ENCODE measurements at places on chromosomes 1 and 21. TPM values are rescaled to one million over a fixed set of nuclear protein-coding genes. Genes with fewer than 3 reads are reported as not detected.

DNA sequence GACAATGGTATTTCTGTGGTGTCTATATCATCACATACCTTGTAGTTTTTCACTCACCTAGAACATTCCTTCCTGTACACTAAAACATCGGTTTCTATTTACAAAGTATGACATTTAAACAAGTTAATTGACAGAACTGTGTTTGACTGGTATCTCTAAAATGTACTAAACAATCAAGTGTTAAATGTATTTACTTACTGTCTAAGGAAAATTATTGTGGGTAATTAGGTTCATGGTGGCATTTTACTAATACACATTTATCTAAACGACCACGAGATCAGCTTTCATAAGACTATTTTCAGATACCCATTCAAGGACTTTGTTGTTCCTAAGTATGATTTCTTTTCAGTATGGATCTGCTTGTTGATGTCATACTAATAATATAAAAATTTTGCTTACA is 115.2 kb downstream of the ADGRL2 start:
- DNase-seq: no peak

DNA sequence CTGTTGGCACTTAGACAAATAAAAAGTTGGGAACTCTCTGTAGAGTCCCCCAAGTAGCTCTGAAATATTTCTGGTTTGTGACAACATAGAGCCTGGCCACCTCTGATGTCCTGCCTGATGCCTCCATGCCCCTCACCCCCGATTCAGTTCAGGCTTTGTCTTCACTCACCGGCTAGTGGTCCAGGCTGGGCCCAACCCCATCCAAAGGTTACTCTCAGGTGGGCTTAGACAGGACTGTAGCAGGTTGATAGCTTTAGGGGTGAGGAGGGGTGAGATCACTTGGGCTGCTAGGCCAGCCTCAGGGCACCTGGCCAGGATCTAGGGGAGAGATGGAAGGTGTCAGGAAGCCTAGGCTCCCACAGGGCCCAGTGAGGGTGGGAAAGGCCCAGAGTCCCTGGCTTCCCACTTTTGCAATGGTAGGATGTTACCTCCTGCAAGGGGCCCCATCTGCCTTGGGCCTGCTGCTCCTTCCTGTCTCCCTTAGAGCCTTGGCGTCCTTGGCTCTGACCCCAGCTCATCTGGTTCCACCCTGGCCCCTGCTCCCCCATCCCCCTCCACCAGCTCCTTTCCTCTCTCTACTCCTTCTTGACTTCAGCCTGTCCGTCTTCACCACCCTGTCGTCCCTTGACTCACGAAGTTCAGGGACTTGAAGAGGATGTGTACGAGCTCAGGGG is 6.7 kb downstream of the EPS8L3 start:
- DNase-seq: no peak

DNA sequence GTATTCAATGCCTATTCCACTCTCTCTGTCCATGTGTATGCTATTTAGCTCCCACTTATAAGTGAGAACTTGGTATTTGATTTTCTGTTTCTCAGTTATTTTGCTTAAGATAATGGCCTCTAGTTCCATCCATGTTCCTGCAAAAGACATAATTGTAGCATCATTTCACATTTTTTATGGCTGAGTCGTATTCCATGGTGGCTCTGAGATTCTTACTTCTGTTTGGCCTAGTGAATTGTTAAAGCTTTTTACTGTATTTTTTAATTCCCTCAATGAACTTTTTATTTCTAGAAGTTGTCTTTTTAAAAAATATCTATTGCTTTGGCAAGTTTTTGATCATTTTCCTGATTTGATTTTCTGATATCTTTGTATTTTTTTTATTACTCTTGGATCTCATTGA is 635.6 kb downstream of the PLA2G4A start:
- DNase-seq: no peak

DNA sequence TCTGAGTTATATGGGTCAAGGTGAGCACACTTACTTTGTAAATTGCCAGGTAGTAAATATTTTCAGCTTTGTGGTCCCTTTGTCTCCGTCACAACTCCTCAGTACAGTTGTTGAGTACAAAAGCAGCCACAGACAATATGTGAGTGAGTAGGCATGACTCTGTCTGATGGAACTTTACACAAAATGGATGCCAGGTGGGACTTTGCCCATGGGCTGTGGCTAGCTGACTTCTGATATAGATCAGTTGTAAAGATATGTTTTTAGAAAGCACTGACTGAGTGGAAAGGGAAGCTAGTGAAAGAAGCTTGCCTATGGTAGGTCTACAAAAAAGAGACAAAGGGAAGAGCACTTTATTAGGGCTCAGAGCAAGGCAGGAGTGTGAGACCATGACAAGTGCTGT is 23.1 kb upstream of the IGSF5 start:
- DNase-seq: no peak

GRCh38 chr1:100414693-100415497 is 62.6 kb downstream of the CDC14A start:
- DNase-seq: no peak

DNA sequence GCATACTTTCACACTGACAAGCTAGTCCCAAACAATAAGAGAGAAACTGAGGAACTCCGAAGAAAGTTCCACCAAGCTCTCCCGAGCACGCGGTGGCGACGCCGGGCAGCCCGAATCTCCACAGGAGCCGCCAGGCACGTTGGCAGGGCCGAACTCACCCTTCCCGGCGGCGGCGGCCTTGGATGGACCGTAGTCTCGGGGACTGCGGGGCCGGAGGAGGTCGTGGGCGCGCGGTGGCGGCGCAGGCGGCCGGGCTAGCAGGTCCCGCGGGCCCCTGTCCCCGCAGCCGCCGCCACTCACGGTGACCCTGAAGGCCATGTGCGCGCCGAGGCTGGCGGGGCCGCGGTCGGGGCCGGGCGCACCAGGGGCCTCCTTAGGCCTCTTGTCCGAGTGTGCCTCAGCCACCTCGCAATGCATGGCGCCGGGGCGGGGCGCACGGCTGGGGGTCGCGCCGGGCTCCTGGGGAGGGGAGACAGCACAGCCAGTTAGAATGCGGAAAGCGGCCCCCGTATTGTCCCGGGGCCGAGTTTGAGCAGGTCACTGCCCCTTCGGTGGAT is 1.2 kb downstream of the GLIS1 start:
- no peak for DNase-seq

GRCh38 chr1:207288315-207288714 is 33.2 kb upstream of the CD55 start:
- no peak for DNase-seq

GRCh38 chr1:16132325-16132785 is 23.5 kb downstream of the EPHA2 start:
- no peak for DNase-seq

GRCh38 chr1:38992412-38993111 is 1.5 kb downstream of the AKIRIN1 start:
- no peak for DNase-seq

GRCh38 chr1:167455786-167456446 is 62.4 kb downstream of the CD247 start:
- peak; percentile 15 for DNase-seq

GRCh38 chr1:173161510-173162221 is 45.5 kb downstream of the TNFSF4 start:
- DNase-seq: no peak

- no peak for DNase-seq
Observed at GRCh38 chr1:244802041-244802440, 33.4 kb upstream of the COX20 start.

GRCh38 chr1:48688102-48688760 is 88.5 kb downstream of the BEND5 start:
- no peak for DNase-seq

DNA sequence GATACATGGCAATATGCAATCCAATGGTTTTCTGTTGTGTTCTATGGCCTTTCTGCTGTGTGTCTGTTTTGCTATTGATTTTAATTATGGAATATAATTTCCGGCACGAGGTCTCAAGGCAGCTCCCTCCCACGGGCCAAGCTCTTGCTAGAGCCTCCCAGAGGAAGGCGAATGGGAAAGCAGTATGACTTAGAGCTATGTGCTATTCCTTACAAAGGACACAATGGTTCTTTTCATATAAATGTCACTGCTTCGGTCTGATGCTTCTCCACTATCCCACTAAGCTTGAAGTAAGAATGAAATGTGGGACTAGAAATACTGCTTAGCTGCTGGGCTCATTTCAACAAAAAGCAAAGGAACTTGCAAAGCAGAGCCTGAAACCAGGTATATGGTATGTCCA is 322.2 kb upstream of the BEND5 start:
- DNase-seq: no peak

DNA sequence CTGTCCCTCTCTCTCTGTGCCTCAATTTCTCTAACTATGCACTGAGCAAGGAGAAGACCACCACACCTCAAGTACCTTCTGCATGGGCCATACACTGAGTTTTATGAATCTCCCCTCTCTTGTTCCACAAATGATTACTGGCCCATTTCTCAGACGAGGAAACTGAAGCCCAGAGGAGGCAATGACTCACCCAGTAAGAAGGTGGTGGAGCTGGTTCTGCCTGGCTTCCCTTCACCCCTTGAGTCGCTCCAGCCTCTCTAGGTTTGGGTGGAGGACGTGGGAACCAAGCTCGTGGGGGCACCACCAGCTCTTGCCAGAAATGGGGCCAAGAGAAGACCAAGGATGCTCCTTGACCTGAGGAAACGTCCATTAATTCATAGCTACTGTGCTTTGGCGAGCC is 21.3 kb upstream of the RUNX3 start:
- DNase-seq: no peak

GRCh38 chr1:22628698-22629444 is 7.6 kb upstream of the C1QA start:
- DNase-seq: no peak

DNA sequence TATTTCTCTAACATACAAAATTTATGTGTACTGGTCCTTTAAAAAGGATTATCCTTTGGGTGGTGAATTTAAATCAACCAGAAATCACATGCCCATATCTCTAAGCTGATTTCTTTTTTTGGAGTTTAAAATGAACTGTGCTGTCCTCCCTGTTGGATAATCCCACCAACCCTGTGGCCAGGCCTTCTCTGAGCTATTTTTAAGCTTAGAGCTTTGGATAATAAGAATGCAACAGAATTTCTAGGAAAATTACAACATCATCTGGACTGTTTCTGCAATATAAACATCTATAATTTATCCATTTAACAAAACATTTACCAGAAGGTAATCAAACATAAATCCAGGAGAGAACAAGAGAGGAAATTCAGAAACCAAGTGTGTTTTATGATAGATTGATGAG is 88.3 kb downstream of the LRRC40 start:
- no peak for DNase-seq

DNA sequence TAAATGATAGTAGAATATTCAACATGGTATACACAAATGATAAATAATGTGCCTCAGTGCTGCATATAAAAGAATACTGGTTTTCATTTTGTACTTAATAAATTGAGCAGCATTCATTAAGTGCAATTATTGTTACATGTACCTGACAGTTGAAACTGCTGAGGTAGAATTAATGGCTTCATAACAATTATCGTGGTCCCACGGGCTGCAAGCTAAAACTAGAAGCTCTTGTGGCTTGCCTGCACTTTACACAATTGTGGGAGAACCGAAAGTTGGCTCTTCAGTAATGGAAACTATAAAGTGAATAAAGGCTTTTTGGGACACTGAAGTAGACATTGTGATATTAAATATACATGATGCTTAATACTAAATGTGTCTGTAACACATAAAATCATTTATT is 23.2 kb downstream of the INSL5 start:
- no peak for DNase-seq

DNA sequence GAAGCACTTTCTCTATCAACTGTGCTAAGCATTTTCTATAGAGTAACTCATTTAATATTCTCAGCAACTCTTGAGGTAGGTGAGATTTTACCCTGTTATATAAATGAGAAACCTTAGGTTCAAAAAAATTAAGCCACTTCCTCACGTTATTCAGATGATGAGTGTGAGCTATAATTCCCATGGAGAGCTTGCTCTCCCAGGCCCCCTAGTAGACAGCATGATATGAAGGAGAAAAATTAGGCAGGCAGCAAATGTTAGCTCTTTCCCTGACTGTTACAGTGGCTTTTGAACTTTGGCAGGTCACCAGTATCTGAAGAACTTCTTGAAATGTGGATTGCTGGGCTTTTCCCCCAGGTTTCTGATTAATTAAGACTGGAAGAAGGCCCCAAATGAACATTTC is 753.1 kb downstream of the NCAM2 start:
- DNase-seq: no peak

DNA sequence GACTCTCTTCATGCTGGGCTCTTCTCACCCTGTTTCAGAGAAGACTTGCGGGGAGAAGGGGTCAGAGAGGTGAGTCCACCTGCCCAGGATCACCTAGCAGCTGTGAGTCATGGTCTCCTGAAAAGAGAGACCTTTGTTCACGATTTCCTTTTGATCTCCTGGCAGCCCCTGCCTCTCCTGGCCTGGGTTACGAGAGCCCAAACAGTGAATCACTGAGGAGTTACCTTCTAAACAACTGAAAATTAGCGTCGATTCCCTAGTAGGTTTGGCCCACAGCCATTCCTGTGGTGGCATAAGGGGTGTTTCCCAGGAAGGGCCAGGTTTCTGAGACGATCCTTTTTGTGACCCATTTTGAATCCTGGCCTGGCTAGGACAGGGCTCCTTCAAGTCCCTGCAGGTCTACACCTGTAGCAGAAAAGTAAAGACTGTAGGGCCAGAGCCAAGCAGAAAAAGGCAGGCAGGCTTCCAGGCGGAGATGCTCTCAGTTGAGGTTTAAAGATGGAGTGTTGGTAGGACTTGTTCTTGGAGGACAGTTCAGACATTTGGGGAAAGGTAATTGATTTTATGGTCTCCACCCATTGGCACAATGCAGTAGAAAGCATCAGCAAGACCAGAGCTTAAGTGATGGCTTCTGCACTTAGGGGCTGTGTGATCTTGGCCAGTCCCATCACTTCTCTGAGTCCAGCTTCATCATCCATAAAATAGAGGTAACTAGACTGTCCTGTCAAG is 2.1 kb upstream of the PLA2G2E start:
- DNase-seq: no peak

GRCh38 chr1:204319027-204319426 is 40.7 kb downstream of the PLEKHA6 start:
- no peak for DNase-seq

GRCh38 chr21:32312976-32313375 is 14.3 kb downstream of the MRAP start:
- no peak for DNase-seq

SELENBP1 gene
- polyA plus RNA-seq: 42.1 TPM

AMY1A gene
- not detected for polyA plus RNA-seq

IGSF9 gene
- 12.7 TPM for polyA plus RNA-seq

HHAT gene
- polyA plus RNA-seq: 13.0 TPM

SPATC1L gene
- 17.1 TPM for polyA plus RNA-seq

FCGR2B gene
- polyA plus RNA-seq: 0.56 TPM

ADAM30 gene
- not detected for polyA plus RNA-seq

SPRR2B gene
- polyA plus RNA-seq: not detected

RPE65 gene
- polyA plus RNA-seq: 0.31 TPM

ARTN gene
- polyA plus RNA-seq: 1.4 TPM

MAP1LC3C gene
- 0.76 TPM for polyA plus RNA-seq

OR2L2 gene
- 0.14 TPM for polyA plus RNA-seq

RASAL2 gene
- polyA plus RNA-seq: 23.2 TPM

GABRD gene
- polyA plus RNA-seq: 0.64 TPM

SLC16A4 gene
- 84.4 TPM for polyA plus RNA-seq

CREB3L4 gene
- 32.4 TPM for polyA plus RNA-seq

DYNLT5 gene
- polyA plus RNA-seq: 2.1 TPM

NTMT2 gene
- not detected for polyA plus RNA-seq

TEX38 gene
- 0.57 TPM for polyA plus RNA-seq

Measured in renal cortex interstitium (tissue), 15 donors.